AG10803 (cell line): ENCODE measurements at places on chromosomes 3 and 15.

DNA sequence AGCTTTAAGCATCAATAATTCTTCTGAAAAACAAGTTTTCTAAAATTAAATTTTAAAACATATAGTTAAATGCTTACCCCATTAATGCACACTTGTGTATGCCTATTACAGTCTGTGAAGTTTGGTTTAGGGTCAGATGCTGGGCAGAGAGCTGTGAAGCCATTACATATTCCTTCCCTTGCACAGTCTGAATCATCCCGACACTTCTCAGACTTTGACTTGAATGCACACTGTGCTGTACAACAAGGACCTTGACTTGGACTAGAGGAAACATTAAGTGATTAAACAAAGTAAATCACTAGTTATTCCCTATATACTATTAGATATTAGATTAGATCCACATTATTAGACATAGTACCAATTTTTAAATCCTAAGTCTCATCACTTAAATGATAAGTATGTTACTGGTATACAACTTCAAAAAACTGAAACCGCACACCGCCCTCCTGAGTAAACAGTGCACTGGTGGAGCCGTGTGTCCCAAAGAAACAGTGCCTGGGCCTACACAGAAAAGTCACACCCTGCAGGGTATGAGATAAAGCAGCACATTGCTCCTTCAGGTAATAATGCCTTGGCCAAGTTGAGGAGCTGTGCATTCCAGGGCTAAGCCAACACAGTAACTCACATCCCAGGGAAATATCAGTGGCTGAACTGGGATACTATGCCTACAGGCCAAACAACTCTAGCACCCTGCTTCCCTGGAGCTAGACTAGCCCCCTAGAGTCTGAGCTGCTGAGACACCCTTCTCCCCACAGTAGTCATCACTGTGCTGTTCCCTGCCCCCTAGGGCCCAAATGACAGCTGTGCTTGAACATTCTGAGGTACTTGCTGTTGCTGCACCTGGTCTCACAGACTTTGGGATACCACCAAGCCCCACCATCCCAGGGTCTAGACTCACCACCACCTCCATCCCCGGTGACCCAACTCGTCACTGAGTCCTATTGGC lies 137.5 kb downstream of the ADAM10 start:
- no peak for DNase-seq

GRCh38 chr15:46489276-46489675 lies 854.4 kb downstream of the SQOR start:
- no peak for DNase-seq

DNA sequence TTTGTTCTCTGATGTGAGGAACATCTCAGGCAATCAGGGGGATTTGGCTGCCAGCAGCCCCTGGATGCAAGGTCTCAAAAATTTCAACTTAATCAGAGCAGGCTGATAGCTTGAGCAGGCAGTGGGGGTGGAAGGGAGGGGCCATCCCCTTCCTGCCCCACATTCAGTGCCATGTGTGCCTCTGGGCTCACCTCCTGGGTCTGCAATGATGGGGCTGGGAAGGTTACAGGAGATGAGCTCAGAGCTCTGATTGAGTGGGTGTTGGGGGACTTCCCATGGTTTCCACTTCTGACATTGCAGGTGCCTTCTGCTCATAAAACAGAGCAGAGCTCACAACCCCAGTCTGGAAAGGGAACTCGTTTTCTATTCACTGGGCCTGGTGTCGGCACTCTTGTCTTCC lies 37.0 kb downstream of the PARP16 start:
- no peak for DNase-seq

DNA sequence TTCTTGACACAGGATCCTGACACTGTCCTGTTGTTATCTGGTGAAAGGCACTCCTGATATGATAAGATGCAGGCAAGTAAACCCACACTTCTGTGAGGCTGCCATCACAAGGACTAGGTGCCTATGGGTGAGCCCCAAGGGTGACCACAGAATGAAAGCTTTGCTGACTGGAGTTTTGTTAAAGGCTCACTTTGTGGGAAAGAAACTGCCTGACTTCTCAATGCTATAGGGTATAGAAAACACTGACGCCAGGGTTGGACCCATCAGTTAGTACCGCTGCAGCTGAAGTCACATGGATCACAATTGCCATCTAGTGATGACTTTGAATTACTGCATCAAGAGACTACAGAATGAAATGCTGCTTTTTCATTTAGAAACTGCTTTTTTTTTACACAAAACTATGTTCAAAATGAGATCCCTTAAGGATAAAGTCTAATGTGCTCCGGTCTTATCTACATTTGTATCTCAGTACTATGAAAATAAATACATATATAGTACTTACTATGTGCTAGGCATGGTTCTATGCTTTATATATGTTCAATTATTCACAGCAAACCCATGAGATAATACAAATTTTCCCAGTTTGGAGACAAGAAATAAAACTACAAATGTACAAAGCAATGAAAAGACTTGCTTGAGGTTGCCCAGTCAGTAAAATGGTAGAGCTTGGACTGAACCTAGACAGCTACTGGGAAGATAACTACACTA lies 64.2 kb upstream of the CMSS1 start:
- peak; percentile 82 for DNase-seq

GRCh38 chr15:99550077-99550476 lies 15.7 kb upstream of the MEF2A start:
- DNase-seq, result no peak

GRCh38 chr3:39343760-39344159 lies 14.3 kb downstream of the CCR8 start:
- no peak for DNase-seq

DNA sequence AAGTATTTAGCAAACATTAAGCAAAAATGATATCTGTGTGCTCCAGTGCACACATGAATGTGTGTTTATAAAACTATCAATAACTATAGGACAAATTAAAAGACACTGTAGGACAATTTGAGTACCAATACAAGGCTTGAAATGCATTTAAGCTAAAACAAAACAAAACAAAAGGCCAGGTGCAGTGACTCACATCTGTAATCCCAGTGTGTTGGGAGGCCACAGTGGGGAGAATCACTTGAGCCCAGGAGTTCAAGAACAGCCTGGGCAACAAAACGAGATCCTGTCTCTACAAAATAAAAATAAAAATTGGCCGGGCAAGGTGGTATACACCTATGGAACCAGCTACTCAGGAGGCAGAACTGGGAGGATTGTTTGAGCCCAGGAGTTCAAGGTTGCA lies 50.7 kb downstream of the CSNK1G1 start:
- DNase-seq, result no peak

- no peak for DNase-seq
Observed at GRCh38 chr3:18412684-18413083, 12.5 kb downstream of the SATB1 start.

DNA sequence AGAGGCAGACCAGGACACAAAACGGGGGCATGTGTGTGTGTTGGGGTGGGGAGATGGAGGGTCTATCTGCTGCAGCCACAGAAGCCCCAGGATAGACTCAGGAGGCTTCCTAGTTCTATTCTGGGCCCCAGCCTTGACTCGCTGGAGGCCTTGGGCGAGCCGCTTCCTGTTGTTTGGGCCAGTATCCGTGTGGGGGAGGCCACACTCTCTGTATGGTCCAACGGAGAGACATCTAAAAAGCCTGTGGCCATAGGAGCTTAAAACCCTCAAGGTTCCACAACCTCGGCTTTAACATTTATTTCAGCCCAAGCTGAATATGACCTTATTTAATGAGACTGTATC lies 32.8 kb downstream of the POC1A start:
- DNase-seq, result no peak

- DNase-seq, result no peak
Observed at GRCh38 chr15:96593735-96594134, 263.2 kb downstream of the NR2F2 start.
